ENCODE measurements at places on chromosomes 4 and X.

GRCh38 chrX:148865277-148866210, 365.1 kb downstream of the AFF2 start:
- DNase-seq, result no peak

DNA sequence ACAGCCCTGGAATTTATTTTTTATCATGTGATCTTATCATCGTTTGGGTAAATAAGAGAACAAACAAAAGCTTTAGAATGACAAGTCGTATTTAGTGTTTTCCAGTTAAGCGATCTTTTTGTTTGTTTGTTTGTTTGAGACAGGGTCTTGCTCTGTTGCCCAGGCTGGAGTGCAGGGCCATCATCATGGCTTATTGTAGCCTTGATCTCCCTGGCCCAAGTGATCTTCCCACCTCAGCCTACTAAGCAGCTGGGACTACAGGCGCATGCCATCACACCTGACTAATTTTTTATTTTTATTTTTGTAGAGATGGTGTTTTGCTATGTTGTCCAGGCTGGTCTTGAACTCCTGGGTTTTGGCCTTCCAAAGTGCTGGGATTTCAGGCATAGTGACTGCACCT, 57.1 kb upstream of the PDLIM3 start:
- no peak for DNase-seq

GRCh38 chrX:14032406-14032805, 2.7 kb upstream of the GEMIN8 start:
- no peak for DNase-seq

DNA sequence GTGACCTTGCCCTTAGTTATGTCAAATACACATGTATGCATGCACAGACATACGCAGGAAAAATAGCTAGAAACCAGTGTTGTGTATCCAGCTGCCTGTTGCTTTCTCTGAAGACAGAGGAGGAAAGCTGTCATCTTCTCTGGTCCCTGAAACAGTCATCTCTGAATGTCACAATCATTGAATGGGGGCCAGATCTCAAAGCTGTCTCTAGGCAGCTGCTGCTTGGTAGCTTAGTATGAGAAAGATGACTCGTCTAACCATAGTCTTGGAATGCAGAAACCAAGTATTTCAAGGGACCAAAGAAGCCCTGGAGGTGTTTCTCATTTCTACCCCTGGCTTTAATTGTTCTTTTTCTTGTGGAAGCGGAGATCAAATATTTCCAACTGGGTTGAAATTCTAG, 4.0 kb downstream of the GRIA3 start:
- DNase-seq, result no peak

DNA sequence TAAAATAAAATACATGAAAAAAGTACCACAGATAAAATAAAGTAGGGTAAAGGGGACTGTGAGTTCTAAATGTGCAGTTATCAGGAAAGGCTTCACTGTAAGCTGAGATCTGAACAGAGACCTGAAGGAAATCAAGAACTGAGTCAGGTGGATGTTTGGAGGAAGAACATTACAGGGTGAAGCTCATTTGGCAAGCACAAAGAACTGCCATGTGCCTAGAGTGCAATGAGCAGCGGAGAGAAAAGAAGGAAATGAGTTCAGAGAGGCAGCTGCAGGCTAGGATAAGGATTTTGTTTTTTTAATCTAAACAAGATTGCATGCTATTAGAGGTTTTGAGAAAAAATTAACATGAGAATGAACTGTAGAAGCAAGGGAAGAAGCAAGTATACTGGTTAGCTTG, 373.1 kb downstream of the STPG2 start:
- DNase-seq, result no peak

- no peak for DNase-seq
These were observed 105.8 kb downstream of the GEMIN8 start for GRCh38 chrX:13923845-13924244.

DNA sequence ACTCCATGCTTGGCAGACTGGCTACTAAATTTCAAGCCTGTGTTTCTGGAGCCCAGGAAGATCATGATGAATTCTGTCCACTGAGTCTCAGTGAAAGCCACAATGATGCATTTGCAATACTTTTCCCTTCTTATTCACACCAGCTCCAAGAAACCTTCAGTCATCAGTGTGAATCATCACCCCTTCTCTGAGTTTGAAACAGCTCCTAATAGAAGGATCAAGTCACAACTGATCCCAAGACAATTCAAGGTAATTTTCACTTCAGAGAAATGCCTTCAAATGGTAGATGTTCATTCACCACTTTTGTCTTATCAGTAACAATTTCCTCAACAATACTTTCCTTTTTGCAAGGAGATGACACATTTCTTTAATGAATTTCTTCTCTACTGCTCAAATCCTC, 257.4 kb downstream of the NLGN4X start:
- DNase-seq, result no peak

DNA sequence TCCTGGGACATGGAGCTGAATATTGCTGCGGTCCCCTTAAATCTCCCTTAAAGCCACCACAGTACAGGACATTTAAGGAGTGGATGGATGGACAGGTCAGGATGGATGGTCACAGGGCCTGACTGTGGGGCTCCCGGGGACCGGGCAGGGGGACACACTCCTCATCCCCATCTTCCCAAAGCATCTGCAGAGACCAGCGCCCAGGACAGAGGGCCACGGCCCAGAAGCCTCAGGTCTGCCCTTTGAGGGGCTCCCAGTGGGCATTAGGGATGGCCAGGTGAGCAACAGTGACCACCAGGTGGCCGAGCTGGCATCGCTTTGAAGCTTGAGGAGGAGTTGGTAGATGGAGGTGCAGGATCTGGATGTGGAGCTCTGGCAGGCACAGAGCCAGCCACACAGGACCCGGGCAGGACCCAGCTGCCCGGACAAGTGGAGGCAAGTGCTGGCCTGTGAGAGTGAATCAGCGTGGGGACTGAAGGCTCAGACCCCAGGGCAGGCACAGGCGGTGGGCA, 51.4 kb downstream of the ABLIM2 start:
- DNase-seq, result no peak

- DNase-seq, result no peak
These were observed 306.3 kb upstream of the PCDH7 start for GRCh38 chr4:30413915-30414314.

GRCh38 chr4:182495645-182496385, 252.6 kb downstream of the TENM3 start:
- DNase-seq, result no peak

- DNase-seq, result no peak
These were observed 11.0 kb downstream of the SSR4 start for GRCh38 chrX:153805436-153805835.

DNA sequence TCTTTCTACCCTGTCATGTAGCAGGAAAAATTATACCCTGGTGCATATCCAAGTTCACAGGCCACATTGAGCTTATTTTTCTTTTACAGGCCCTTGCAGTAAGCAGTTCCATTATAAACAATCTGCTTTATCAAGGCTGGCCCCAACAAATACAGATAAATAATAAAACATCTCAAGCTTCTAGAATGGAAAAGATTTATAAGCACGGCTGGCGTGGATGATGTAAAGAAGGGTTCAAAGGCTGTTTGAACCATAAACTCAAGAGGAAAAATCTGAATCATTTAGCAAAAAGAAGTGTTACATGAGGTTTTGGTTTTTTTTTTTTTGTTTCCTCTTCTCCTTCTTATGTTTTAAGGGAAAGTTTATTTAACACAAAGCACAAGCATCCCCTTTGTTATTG, 109.7 kb downstream of the UNC5C start:
- DNase-seq, result no peak

DNA sequence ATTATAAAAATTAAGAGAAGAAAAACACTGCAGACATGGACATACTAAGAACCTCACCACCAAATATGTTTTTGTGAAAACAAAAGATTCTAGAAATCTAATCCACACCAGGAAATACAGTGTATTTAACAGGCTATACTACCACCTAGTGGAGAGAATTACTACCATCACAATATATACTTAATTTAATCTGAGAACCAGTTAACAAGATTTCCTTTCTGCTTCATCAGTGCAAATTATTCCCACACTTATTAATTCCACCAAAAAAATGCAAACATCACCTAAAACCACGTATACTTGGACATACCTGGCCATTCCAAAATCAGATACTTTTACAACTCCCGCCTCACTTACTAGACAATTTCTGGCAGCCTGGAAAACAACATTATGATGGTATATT, 7.0 kb upstream of the TXK start:
- DNase-seq, result no peak

GRCh38 chrX:40314070-40314469, 216.3 kb upstream of the BCOR start:
- no peak for DNase-seq

GRCh38 chrX:10761447-10761846, 141.1 kb upstream of the MID1 start:
- no peak for DNase-seq

- no peak for DNase-seq
These were observed 42.2 kb upstream of the PUDP start for GRCh38 chrX:7190157-7190556.

- DNase-seq, result no peak
These were observed 79.9 kb downstream of the MTMR1 start for GRCh38 chrX:150773117-150773516.

DNA sequence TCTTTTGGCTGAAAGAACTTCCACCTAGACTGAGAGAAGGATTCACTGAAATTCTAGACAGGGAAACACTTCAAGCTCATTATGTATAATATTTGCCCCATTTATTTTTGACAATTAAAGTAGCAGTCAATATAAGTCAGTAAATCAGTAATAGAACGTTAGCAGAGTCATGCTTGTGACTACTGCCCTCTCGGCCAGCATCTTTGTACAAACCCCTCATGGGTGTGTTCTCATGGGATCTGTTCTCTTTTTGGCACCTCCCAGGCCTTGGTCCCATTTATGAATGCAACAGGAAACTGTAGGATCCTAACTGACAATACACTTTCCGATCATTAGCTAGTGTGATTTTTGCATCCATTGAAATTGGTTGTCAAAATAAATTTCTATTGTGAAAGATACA, 2.9 kb downstream of the MSL3 start:
- DNase-seq, result no peak

- DNase-seq, result no peak
These were observed 65.5 kb upstream of the FGG start for GRCh38 chr4:154677923-154678322.

DNA sequence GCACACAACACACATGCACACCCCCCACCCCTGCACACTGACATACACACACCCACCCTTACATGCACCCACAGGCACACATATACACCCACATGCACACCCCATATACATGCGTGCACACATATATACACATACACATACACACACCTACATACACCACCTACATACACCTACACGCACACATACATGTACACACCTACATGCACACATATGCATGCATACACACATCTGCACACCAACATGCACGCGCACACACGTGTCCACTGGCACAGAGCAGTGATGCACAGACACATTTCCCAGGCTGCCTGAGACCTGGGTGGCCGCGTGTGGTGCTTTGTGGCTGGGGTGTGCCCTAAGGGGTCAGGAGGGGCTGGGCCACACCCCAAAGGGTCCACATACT, 31.7 kb downstream of the FGFRL1 start:
- no peak for DNase-seq

DNA sequence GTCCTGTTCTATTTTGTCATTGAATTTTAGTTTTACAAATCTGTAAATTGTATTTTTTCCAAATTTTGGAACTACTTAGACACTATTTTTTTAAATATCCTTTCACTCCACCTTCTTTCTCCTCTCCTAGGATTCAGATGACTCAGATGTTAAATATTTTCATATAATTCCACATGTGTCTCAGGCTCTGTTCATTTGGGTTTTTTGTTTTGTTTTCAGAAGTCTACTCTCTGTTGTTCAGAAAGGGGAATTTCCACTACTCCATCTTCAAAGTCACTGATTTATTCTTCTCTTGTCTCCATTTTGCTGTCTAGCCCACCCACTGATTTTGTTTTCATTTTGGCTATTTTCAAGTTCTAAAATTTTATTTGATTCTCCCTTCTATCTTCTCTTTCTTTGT, 264.0 kb upstream of the SLIT2 start:
- no peak for DNase-seq

GRCh38 chr4:165439344-165439743, 60.5 kb downstream of the CPE start:
- DNase-seq, result no peak

DNA sequence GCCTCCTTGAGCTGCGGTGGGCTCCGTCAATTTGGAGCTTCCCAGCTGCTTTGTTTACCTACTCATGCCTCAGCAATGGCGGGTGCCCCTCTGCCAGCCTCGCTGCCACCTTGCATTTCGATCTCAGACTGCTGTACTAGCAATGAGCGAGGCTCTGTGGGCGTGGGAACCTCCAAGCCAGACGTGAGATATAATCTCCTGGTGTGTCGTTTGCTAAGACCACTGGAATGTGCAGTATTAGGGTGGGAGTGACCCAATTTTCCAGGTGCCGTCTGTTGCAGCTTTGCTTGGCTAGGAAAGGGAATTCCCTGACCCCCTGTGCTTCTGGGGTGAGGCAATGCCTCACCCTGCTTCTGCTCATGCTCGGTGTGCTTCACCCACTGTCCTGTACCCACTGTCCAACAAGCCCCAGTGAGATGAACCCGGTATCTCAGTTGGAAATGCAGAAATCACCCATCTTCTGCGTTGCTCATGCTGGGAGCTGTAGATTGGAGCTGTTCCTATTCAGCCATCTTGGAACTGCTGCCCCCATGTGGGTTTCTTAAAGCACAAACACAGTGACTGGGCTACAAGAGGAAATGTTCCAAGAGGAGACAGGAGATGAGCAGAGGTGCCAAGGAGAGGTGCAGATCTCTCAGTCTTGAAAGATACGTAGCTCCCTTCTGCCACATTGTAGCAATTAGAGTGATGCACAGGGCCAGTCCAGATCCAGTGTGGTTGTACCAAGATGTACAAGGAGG, 193.0 kb upstream of the IGFBP7 start:
- DNase-seq, result no peak

GRCh38 chr4:25198713-25199112, 35.1 kb upstream of the PI4K2B start:
- DNase-seq, result no peak

- no peak for DNase-seq
These were observed 21.2 kb downstream of the NKX3-2 start for GRCh38 chr4:13523105-13523477.

- no peak for DNase-seq
These were observed 26.1 kb downstream of the COQ2 start for GRCh38 chr4:83258461-83258860.

GRCh38 chrX:42149765-42150164, 226.4 kb upstream of the CASK start:
- no peak for DNase-seq

GRCh38 chr4:176753049-176753448, 39.7 kb downstream of the VEGFC start:
- DNase-seq, result no peak

- DNase-seq, result no peak
These were observed 25.8 kb upstream of the PBDC1 start for GRCh38 chrX:76147106-76147505.

DNA sequence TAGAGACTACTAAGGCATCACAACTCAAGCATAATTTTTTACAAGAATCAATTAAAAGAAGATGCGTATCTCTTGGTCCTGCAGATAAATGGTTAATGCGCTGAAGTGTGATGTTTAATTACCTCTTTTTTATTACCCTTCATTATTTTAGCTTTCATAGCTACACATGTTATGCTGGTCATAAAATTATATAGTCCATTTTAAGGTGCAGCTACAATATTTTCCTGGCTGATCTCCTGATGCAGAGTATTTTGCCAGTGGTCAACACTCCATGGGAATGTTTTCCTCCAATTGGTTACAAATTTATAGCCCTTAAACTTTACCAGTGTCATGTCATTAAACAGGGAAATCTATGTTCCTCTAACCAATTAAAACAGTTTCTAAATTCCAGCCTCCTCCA, 1617.2 kb downstream of the PCDH7 start:
- no peak for DNase-seq
